ENCODE measurements at places on chromosomes 3 and 15.
A peak's percentile ranks its signal among the peaks of the same experiment; 100 is the strongest.

GRCh38 chr15:49737127-49737526, 116.3 kb downstream of the DTWD1 start:
- DNase-seq, result no peak

DNA sequence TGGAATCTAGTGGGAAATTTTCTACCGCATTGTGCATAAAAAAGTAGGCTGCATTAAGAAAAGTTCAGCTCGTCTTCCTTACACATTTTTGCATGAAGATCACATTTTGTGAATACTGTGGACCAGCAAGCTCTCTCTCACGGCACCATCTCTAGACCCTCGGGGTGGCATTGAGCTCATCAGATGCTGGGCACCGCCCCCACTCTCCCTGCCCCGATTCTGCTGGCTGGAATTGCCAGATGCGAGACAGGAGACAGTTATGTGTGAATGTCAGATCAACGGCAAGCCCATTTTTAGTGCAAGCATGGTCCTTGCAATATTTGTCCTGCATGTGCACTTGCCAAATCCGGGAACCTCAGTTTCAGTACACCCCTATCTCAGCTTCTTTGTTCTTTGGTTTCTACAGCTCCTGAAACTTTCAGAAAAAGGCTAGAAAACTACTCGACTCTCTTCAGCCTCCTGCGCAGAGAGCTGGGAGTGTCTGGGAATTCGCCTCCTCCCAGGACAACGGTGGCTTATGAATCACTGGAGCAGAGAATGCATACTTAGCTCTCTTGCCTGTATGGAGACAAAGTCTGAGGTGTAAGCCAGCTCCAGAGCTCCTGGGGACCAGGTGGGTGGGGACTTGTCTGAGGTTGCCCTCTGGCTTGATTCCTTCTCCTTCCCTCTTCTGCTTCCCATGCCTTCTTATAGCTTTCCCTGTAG, 285.2 kb upstream of the ATP10A start:
- no peak for DNase-seq

DNA sequence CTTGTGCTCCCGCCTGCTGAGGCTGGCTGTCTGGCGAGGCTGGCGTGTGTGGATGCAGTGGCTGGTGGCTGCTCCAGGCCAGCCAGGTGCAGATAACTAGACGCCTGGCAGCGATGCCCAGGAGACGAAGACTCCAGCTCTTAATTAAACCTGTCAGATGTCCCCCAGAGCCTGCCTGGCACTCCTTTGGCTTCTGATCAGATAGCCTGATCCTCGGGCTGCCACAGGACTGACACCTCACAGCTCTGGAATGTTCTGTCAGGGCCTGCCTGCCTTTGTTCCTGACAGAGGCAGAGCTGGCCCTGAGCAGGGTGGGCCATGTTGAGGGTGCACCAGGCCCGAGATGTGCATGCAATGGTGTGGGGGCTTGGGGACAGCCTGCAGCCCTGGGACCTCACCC, 36.5 kb downstream of the PLXNA1 start:
- DNase-seq, result peak; percentile 15

- DNase-seq, result no peak
Measured at GRCh38 chr3:123571264-123571972, 13.4 kb downstream of the HACD2 start.

DNA sequence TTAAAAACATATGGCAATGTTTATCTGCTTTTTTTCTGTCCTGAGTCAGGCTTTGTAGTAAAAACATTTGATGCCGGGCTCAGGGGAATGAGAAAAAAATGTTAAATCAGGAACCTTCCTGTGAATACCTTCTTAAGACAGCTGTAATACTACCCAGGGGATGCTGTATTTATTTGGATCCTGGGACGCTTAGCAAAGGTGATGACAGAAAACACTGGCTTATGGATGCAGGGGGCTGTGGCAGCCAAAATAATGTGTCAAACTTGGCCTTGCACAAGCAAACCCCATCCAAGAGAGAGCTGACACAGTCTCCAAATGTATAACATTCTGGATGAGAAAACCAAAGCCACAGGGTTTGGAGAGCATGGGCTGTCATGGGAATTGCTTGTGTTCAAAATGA, 438.2 kb upstream of the PROK2 start:
- no peak for DNase-seq

DNA sequence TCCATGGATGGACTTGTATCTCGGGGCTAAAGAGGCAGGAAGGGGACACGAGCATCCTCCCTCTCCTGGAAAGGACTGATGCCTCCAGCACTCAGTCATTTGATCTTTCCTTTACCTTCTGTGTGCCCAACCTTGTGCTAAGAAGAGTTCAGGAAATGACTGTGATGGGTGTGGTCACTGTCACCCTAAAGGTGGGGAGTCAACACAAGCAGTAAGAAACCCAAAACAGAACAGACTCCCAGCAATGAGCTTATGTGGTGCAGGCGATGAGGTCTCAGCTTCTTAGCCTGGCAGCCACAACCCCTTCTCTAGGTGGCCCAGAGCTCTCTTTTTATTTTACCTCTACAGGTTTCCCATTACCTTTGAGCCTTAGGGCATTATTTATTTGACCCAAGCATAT, 3.8 kb downstream of the MPI start:
- no peak for DNase-seq

DNA sequence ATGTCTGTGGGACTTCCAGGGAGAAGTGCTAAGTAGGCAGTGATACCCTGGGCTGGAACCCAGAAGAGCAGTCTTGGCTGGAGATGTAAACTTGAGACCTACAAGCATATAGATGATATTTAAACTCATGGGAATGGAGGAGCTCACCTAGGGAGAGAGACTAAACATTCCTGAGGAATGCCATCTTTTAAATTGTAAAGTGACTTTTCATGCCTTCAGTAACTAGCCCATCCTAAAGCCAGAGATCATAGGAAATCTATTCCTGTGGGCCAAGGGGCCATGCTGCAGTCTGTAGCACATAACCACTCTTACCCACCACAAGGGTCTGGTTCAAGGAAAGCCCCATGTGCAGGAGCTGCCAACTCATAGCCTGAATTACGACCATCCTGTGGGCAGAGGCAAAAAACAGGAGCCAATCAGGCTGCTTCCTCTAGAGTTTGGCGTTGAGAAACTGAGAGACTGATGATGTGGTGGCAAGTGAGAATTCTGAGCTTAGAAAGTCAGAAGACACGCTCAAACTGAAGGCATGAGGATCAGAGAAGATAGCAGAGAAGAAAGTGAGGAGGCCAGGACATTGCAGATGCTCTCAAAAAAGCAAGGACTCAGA, 37.5 kb downstream of the CTDSPL start:
- no peak for DNase-seq

- DNase-seq, result no peak
Measured at GRCh38 chr15:66655511-66655910, 46.5 kb upstream of the SMAD6 start.

DNA sequence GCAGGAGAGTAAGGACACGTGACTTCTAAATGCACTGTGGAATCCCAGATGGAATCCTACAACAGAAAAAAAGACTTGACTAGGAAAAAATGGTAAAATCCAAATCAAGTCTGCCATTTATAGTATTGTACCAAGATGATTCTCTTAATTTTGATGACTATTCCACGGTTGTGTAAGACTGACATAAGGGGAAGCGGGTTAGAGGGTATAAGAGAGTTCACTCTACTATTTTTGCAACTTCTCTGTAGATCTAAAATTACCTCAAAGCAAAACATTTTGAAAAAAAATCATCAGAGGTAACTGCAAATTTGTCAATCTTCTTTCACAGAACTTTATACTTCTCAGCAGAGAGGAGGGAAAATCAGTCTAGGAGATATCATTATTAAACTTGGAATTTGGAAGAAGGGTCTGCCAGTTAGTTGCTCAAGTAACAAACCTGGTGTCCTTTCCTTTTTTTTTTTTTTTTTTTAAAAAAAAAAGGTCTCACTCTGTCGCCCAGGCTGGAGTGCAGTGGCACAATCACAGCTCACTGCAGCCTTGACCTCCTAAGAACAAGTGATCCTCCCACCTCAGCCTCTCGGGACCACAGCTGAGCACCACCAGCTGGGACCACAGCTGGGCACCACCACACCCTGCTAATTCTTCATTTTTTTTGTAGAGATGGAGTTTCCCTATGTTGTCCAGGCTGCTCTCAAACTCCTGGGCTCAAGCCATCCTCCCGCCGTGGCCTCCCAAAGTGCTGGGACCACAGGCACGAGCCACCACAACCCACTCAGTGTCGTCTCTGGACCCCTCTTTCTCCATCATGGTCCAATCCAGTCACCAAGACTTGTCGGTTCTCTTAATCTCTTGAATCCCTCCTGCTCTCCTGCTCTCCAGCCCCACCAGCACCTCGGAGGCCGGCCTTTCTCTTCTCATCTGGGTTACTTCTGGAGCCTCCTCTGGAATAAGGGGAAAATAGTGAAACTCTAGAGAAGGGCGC, 14.9 kb upstream of the HES1 start:
- no peak for DNase-seq
